HFFc6 (cell line): ENCODE measurements at places on chromosomes 11 and 22. TPM values are rescaled to one million over a fixed set of nuclear protein-coding genes. Genes with fewer than 3 reads are reported as not detected.

- peak; percentile 46 for DNase-seq
- H3K27me3 ChIP-seq, result no peaks in the 10 kb centered on the region
- no peaks in the 10 kb centered on the region; the same call in 1 of the 2 replicates for H3K36me3 ChIP-seq
- H3K4me1 ChIP-seq, result peaks cover 70% of the 10 kb centered on the region
- peak overlapping the region; percentile 78 for H3K27ac ChIP-seq
These were observed 45.0 kb downstream of the PPP6R3 start for GRCh38 chr11:68505596-68505995.

DNA sequence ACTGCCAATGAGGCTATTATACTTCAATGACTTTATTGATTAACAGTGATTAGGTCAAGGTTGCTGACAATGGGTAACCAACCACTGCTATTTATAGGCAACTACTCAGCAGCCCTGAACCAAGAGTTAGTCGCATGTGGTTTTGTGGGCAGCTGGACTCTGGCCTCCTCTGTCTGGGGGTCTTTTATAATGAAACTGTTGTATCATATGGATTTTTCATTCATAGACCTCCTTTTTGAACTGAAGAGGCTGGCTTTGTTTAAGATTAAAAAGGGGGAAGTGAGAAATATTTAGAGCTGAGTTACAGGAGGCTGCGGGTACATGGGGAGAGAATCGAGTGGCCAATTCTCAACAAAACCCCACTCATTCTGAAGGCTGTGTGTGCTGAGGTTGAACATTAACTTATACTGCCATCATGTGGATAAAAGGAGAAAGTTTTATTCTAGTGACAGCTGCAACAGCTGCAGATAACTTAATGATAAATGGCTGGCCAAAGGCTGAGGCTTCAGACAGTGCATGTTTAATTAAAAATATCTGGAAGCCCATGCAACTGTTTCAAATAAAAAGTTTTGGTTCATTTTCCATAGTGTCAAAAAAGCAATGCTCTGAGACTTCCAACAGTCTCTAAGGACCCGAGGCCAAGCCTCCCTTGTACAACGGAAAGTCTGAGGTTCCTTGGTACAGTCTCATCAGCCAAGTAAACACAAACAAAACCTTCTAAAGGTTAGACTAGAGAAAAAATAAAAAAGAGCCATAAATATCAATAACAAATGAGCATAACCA, 682.6 kb downstream of the KCNA4 start:
- H3K27ac ChIP-seq, result peak overlapping the region; percentile 64
- H3K4me3 ChIP-seq, result peak overlapping the region; percentile 31; the same call in 1 of the 2 replicates
- peaks cover 9% of the 10 kb centered on the region for H3K36me3 ChIP-seq
- peaks cover 86% of the 10 kb centered on the region for H3K4me1 ChIP-seq
- peak; percentile 68 for DNase-seq

GRCh38 chr11:64238076-64238475, 2.8 kb upstream of the FKBP2 start:
- H3K27me3 ChIP-seq, result no peaks in the 10 kb centered on the region
- H3K4me3 ChIP-seq, result no peak overlapping the region
- no peak for DNase-seq
- H3K27ac ChIP-seq, result peak overlapping the region; percentile 32; the same call in 1 of the 2 replicates

- no peak overlapping the region for H3K4me3 ChIP-seq
- H3K36me3 ChIP-seq, result no peaks in the 10 kb centered on the region
- no peak for DNase-seq
- no peaks in the 10 kb centered on the region for H3K4me1 ChIP-seq
- H3K27me3 ChIP-seq, result peaks cover 11% of the 10 kb centered on the region
- no peak overlapping the region for H3K27ac ChIP-seq
These were observed 63.4 kb downstream of the GALNT18 start for GRCh38 chr11:11558396-11558795.

DNA sequence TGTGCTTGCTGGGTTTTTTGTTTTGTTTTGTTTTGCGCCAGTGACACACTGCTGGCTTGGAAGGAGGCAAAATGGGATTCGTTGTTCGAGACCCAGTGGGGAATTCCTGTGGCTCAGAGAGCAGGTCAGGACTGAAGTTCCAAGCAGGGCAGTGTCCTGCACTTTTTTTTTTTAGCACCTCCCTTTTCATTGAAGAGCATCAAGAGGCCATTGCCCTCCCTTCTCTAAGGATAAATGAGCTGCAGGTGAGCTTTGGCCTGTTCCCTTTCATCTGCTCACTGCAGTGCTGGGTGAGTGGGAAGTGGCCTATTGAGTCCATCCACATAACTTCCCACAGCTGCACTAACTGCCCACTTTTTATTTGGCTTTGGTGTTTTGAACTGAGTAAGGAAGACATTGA, 87.8 kb downstream of the ARHGAP42 start:
- H3K4me3 ChIP-seq, result no peak overlapping the region
- H3K4me1 ChIP-seq, result 0 out of 2 replicates have a peak, but pooled peaks cover 6% of the 10 kb centered on the region
- no peaks in the 10 kb centered on the region for H3K36me3 ChIP-seq
- H3K27me3 ChIP-seq, result 0 out of 2 replicates have a peak, but pooled peaks cover 1% of the 10 kb centered on the region

Gene KDM4F
- not detected in 3 replicates for total RNA-seq
